ENCODE measurements at places on chromosomes 6 and 20.

DNA sequence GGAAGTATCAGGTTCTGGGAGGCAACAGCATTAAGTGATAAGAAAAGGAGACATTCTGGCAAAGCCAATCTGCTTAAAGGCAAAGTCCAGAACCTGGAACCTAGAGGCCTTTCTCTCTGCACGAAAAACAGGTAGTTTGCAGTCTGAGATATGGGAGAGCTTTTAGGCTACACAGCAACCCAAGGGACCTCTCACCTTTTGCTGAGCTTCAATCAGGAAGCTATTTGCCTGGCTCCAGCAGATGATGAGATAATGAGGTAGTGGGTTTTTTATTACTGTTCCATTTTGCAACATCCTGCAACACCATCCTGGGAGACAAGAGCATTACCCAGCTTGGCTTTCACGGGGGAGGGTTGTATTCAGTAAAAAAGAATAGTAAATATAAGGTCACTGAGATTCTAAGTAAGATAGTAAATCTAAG lies 143.1 kb downstream of the ADGRG6 start:
- DNase-seq = no peak

- DNase-seq = no peak
Measured at GRCh38 chr6:55578537-55579363, at the start of gene HMGCLL1. Gene HMGCLL1 (minus strand): TSS chr6:55579192. CDS start chr6:55579055, 137 bp downstream.

DNA sequence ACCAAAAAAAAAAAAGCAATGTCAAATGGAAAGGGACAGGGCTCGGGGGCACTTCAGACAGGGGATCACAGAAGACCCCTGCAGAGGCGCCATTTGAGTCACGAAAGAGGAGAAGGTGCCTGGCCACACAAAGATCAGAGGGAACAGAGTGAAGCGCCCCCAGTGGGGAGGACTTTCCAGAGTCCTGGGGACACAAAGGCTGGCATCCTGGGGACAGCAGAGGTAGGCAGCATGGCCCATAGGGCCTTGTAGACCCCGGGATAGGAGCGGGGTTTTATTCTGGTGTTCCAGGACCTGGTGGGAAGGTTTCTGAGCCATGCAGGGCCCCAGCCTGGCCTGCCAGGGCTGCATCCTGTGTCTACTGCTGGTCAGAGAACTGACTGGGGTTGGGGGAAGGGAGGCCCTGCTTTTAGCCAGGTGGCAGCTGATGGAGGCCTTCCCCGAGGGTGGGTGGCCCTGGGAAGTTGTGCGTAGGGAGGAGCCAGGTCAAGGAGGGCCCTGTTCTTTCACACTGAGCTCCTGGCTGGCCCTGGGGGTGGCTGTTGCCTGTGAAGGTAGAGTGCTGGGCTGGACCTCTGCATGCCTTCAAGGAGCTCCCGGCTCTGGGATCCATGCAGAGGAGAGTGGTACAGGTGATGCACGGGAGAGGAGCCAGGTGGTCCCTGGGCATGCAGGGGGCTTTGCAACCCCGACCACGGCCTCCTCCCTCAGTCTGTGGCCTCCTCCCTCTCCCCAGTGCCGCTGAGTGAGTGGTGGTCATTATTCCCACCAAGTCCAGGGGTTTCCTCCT lies 117.9 kb downstream of the CDH4 start:
- DNase-seq = no peak

GRCh38 chr6:111832833-111833418 lies 40.3 kb downstream of the FYN start:
- DNase-seq = no peak

- DNase-seq = no peak
Measured at GRCh38 chr6:33985313-33985751, 160.6 kb downstream of the GRM4 start.

DNA sequence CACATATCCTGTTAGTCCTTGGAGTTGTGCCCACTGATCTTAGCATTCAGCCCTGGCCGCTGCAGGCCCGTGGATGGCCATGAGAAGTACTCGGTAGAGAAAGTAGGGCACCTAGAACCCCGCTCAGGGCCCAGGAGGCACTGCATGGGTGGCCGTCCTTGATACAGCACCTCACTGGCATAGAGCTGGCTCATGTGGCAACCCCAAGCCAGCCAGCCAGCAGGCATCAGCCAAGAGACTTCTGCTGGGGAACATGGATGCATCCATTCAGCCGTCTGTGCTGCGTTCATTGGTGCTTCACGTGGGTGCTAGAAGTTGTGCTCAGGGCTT lies 10.6 kb downstream of the PYGB start:
- no peak for DNase-seq

DNA sequence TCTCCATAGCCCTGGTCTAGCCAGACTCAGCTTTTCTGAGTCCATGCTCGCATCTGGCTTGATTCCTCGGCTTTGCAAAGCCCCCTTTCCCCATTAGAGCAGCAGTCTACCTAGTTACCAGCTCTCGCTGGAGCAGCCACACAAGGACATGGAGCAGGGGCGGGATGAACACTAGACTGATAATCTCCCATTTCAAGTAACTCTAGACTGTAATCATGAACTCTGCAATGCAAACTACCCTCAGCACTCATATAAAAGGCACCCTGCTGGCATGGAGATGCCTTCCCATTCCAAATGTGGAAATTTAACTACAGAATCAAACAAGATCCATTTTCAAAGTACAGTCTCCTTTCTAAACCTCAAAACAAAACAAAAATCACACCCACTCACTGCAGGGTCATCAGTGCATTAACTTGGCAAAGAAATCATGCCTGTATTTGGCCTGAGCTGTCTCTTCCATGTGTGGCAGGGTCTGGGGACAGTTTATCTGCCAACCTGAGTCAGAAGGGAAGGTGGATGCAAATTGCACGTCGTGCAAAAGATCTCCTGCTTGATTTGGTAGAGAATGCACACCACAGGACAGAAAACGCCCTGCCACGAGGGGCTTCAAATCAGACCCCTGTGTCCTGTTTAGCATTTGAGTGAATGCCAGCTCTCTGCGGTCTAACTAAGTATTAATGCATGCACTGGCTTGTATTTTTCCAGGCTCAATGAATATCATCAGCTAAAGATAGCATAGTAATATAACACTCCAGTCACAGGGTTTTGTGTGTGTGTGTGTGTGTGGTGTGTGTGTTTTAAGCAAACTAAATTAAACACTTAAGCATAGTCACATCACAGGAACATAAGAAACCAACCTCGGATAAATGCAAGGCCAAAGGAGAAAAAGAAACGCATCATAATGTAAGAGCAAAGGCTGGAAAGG lies 85.3 kb downstream of the MYLK4 start:
- DNase-seq = no peak

DNA sequence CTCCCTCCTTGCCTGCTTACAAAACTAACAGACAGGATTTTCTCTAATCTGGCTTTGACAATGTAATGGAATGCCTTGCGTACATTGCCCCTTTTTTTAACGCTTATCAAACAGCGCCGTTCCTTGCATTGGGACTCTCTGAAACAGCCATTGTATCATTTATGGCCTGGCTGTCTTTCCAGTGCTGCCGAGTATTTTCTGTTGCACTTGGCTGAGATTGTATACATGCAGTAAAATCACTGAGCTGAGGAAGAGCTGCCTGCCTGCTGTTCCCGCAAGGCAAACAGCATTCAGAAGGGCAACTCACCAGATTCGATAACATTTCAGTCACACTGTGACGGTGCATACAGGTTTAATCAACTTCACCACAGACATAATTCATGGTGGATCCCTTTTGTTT lies 106.0 kb downstream of the SH3BGRL2 start:
- DNase-seq = no peak

DNA sequence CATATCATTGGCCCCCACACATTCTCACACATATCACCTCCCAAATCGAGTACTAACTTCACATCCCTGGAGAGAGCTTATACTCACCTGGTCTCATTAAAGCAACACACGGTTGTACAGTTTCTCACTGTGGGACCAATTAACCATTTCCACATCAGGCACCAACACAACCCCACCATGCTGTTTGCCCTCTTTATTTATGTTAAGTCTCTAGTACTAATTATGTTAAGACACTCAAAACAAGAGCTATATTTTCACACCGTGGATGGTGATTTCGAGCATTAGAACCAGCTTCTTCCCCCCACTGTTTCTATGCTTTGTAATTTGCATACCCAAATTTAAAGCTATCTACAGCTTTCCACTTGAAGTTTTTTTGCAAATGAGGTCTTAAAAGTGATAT lies 6.3 kb downstream of the SCML4 start:
- DNase-seq = no peak

GRCh38 chr6:151136141-151136755 lies 103.5 kb upstream of the AKAP12 start:
- DNase-seq = no peak

- DNase-seq = no peak
Measured at GRCh38 chr6:8608737-8609136, 173.4 kb upstream of the SLC35B3 start.

DNA sequence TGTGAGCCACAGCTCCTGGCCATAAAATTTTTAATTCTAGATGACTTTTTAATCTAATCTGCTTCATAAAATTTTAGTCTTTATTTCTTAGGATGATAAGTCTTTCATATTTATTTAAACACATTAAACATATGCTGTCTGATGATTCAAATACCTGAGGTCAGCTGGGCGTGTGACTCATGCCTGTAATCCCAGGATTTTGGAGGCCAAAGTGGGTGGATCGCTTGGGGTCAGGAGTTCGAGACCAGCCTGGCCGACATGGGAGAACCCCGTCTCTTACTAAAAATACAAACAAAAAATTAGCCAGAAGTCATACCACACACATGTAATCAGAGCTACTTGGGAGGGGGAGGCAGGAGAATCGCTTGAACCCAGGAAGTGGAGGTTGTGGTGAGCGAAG lies 53.1 kb downstream of the RBM24 start:
- no peak for DNase-seq

GRCh38 chr6:38476888-38477287 lies 162.8 kb downstream of the BTBD9 start:
- no peak for DNase-seq

DNA sequence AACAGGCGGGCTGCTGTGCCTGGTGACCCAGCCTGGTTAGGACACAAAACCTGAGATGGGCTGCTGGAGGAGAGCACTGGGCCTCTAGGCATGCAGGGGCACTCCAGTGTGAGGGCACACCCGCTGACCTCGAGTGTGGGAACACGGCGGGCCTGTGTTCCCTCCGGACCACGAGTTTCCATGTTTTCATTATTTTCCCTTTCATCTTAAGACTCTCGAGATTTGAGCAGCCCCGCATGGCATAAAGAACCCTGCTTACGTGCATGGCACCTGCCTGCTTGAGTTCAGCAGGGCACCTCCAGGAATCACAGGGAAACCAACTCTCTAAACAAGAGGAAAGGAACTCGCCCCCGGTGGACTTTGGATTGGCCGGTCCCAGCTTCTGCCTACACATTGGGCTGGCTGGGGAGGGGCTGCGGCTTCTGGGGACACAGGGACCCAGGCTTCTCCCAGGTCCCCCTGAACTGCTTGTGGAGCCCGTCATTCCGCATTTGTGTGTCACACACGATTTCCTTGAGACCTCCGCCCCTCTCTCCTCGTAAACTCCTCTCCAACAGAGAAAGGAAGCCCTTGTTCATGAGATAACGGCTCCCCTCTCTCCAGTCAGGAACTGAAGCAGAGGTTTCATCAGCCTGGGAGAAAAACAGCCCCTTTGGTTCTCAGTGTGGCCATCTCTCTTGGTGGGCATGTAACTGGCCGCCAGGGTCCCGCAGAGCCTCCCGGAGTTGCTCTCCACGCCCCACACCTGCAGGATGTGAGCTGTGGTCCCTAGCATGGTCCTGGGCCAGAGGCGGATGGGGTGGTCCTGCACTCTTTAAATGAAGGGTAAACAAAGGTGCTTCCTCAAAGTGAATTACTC lies 181.8 kb downstream of the TTLL2 start:
- no peak for DNase-seq

GRCh38 chr6:102670735-102671134 lies 1277.2 kb downstream of the GRIK2 start:
- DNase-seq = no peak

GRCh38 chr6:160129881-160130615 lies 8.4 kb downstream of the SLC22A1 start:
- DNase-seq = no peak

- no peak for DNase-seq
Measured at GRCh38 chr6:36954262-36954931, at the start of gene PI16. Gene PI16 (plus strand): TSS chr6:36954738. CDS start chr6:36954761, 23 bp downstream.

GRCh38 chr20:19176470-19177052 lies 35.9 kb upstream of the SLC24A3 start:
- no peak for DNase-seq

GRCh38 chr6:166515072-166515810 lies 71.2 kb downstream of the RAMACL start:
- peak; percentile 42 for DNase-seq

DNA sequence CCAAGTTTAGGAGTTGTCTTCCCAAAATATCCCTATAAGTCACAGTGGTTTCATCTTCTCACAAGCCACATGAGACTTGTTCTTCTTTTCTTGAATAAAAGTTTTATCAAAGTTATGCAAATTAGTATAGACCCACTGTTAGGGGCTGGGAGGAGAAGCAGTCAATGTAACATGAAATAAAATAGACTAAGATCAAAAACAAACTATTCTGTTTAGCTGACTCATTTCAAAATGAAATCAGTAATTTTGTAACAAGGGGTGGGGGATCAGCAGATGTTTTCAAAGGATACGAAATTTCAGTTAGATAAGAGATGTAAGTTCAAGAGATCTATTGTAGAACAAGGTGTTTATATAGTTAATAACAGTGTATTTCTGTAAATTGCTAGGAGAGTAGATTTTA lies 339.6 kb upstream of the PRDM1 start:
- no peak for DNase-seq

GRCh38 chr6:103042336-103042735 lies 1648.8 kb downstream of the GRIK2 start:
- DNase-seq = no peak

- no peak for DNase-seq
Measured at GRCh38 chr20:37398750-37399621, 53.0 kb downstream of the SRC start.

- DNase-seq = no peak
Measured at GRCh38 chr6:154476494-154476893, 34.0 kb downstream of the CNKSR3 start.

DNA sequence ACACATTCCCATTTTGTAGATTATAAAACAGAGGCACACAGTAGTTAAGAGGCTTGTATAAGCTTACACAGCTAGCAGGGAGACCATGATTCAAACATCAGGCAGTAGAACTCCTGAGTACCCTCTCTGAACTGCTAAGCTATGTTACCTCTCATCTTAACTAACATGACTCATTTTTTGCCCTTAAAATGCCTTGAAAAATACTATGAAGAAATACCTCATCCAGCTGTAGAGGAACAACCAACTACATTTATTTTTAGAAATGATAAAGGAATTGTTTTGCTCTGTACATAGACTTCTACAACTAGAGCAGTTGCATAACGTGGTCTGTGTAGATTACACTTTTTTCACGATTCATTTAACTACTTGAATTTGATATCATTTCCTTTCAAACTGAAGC lies 102.1 kb downstream of the FLRT3 start:
- DNase-seq = peak; percentile 58
